Tongue (tissue), 3 donors: ENCODE measurements at places on chromosomes 2 and 18. TPM values are rescaled to one million over a fixed set of nuclear protein-coding genes. Genes with fewer than 3 reads are reported as not detected.
A peak's percentile ranks its signal among the peaks of the same experiment; 100 is the strongest.

ITPRIPL1 gene
- 6.3 TPM for total RNA-seq

ALK gene
- 0.41 TPM for total RNA-seq

FKBP1B gene
- total RNA-seq = 6.1 TPM

C2orf81 gene
- total RNA-seq = 1.0 TPM

GRCh38 chr18:293536-293935, 25.7 kb upstream of the THOC1 start:
- peak; percentile 59 for DNase-seq

DNA sequence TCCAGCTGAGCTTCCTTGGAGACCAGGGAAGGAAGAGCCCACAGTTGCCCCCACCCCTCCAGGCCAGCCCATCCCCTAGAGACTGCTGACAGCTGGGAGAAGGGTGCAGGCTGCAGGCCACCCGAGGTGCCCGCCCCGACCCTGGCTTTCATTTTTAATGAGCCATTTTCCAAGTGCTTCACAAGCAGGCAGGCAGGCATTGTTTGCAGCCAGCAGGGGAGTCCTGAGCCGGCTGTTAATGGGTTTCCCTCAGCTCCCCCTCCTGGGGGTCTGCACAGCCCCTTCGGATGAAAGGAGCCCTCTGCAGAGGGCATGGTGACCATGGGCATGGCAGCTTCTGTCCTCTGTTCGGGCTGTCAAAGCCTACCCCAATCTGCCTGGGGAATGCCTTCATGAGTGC, 94.5 kb downstream of the ZBTB7C start:
- DNase-seq = no peak

DNA sequence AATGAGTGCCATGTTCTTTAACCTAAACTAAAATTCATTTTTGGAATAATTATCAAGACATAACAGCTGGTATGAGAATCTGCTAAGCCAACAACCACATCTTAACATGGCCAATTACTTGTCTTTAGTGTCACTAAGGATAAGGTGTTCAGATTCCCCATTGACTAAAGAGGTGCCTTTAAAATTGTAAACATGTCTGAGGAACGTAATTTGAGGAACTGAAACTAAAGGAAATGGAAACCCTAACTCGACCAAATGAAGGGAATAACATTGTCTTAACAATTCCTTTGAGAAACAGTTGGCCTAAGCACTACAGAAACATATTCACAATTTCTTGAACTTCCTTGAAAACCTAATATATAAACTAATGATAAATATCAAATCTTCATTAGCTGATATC, 355.4 kb upstream of the GULP1 start:
- no peak for DNase-seq

GRCh38 chr2:185291035-185291647, 447.5 kb upstream of the FSIP2 start:
- peak; percentile 32 for DNase-seq

DNA sequence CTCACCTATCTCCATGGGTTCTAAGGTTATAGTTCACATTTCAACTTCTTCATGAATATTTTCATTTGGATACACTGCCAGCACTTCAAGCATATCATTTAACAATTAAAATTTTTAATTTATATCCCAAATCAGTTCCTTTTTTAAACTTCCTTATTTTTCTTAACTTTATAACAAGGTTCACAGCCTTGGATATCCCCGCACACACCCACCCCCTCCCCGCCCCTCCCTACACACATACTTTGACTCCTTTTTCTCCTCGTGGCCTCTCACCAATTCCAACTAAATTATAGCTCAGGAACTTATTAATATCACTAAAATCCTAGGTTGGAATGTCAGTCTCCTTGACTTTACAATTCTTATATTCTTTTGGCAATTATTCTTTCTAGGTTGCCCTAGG, 163.6 kb upstream of the SETBP1 start:
- no peak for DNase-seq

DNA sequence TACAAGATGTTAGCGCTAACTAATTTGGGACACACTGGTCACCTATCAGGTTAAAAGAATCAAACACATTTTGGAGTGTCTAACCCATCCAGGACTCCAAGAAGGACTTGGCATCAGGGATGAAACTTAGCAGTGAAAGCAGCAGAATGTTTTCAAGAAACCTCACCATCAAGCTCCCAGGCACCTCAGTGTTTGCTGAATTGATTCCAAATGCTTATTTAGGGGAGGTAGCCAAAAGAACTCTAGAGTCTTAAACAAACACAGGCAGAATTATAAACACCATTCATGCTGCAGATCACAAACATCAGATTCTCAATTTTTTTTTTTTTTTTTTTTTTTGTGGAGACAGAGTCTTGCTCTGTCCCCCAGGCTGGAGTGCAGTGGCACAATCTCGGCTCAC, 122.8 kb upstream of the UXS1 start:
- DNase-seq = peak; percentile 23

GRCh38 chr2:170369894-170370293, 191.9 kb downstream of the MYO3B start:
- peak; percentile 63 for DNase-seq

DNA sequence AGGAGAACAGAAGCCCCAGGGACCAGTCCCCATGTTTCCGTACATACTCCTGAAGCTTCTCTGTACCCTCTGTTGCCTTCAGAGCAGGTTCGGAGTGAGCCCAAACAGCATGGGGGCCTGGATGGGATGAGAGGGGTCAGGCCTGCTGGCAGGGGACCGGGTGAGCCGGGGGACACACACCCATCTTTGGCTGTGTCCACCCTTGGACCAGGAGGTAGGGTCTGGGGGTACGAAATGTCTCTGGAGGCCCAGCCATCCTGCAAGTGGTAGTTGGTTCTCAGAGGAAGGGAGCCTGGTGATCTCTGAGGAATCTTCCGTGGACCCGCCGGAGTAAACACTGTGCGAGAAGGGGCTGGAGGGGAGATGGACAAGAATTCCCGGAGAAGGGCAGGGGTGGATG, 15.3 kb downstream of the FBLN7 start:
- no peak for DNase-seq

- no peak for DNase-seq
Measured at GRCh38 chr2:3498783-3499394, 20.4 kb downstream of the ADI1 start.

DNA sequence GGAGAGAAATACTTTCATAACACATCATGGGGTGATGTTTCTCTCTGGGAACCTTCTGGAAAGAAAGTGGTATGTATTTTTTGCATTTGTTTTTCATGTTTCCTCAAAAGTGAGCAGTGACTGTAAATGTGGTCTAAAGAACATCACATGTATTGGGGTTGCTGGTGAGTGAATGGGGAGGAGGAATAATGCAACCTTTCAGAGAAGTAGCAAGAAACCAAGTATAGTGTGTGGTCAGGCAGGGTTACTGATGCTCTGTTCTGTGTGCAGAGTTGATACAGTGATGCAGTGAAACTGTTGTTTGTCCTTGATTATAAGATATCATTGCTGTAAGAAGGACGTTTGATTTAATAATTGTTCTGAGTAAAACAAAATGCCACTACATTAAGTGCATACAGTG, 24.1 kb downstream of the ADNP2 start:
- no peak for DNase-seq

- DNase-seq = no peak
Measured at GRCh38 chr18:35389095-35389618, 12.0 kb upstream of the ZNF396 start.

- no peak for DNase-seq
Measured at GRCh38 chr2:236354973-236355595, 90.9 kb upstream of the ASB18 start.

GRCh38 chr2:186977433-186978045, 128.6 kb upstream of the ZSWIM2 start:
- DNase-seq = no peak
